ENCODE measurements at places on chromosomes 1 and 21.
A peak's percentile ranks its signal among the peaks of the same experiment; 100 is the strongest.

GRCh38 chr1:162373541-162374260 is 3.0 kb downstream of the SPATA46 start:
- DNase-seq, result no peak

DNA sequence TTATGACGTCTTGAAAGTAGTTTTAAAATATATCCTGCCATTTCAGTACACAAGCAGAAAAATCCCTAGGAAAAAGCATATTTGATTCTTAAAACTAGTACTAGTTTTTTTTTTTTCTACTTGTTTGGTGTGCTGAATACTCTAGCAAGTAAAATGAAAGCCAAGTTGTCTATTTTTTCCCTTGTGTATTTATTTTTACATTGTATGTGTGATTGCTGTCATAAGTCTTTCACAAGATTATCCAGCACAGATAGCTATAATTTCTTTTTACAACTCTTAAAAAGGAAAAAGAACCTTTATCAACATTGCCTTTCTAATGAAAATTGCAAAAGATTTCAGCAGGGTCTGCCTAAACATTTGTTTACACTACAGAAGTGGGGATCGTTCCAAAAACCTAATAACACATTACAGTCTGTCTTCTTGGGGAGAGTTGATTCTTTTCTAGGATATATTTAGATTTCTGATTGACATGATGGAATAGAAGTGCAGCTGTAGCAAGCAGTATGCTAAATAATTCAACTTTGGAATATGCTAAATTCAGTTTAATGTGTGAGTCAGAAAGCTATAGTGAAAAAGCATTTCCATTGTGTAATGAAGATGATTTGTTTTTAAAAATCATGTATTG is 2.5 kb downstream of the DR1 start:
- no peak for DNase-seq

DNA sequence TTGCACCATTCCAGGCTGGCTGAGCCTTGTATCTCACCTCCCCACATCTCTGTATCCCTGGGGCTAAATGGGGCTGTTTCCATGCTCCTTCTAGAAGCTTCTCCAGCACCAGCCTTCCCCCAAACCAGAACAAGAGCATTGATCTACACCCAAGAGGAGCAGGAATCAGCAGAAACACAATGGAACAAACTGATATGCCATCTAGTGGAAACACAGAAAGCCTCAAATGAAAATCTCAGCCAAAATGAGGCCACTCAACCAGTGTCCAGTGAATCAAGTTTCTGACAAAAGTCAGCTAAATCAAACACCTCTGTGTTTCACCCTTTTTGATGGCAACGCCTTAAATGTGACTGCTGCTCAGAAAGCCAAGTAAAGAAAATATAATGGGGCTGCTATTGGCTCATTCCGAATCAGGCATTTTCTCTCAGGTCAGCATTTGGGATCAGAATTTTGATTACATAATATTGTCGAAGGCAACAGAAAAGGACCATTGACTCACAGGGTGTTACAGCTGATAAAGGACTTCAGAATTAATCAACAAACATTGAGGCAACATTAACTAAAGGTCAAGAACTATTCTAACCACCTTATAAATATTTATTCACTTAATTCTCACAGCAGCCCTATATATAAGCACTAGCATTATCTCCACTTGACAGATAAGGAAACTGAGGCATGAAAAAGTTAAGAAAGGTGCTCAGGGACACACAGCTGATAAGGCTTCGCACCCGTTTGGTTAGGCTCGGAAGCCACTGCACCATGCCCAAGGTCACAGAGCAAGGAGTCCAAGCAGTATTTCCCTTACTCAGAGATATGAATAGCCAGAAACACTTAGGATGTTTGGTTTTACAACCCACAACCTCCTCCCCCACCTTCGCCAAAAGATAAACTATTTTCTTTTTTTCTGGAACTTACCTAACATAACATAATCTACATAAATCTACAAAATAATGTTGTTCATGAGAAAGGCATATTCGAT is 85.8 kb upstream of the KCNJ15 start:
- no peak for DNase-seq

DNA sequence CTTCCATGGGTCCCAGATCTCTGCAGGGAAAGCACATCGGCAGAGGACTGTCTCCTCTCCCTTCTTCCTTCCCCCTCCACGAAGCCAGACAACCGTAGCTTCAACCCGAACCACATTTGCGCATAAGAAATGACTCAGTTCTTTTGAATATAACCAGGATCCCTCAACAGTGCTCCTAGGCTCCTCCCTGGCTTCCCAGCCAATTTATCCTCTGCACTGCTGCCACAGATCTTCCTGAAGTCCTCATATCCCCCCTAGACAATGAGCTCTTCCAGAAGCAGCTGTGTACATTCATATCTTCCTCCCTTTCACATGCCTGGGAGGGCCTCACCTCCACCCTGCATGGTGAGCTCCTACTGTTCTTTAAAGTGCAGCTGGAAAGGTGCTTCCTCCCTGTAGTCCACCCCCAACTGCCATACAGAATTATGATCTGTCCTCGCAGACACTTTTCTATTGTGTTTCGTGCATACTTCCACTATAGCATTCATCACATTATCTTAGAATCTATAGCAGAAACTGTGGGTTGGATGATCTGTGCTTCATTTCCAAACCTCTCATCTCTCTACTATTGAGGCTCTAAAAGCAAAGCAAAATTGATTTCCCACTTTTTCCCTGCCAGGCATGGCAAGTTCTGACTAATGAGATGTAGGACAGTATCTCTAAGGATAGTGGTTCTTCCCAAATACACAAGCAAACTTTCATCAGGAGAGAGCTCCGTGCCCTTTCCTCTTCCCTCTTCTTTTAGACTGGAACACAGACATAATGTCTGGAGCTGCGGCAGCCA is 179.3 kb upstream of the HMGB4 start:
- no peak for DNase-seq

- DNase-seq, result no peak
Measured at GRCh38 chr1:207021876-207022596, 10.5 kb downstream of the C1orf116 start.

- no peak for DNase-seq
Measured at GRCh38 chr1:214241060-214241459, 39.9 kb upstream of the SMYD2 start.

- no peak for DNase-seq
Measured at GRCh38 chr1:45793942-45794604, 9.3 kb upstream of the MAST2 start.

GRCh38 chr1:167145965-167146364 is 52.1 kb downstream of the STYXL2 start:
- DNase-seq, result no peak

GRCh38 chr1:74673351-74674111 is at the start of gene ERICH3:
Gene ERICH3 (minus strand): TSS chr1:74673792. CDS start chr1:74673519, 273 bp downstream.
- DNase-seq, result no peak

GRCh38 chr1:26044971-26045721 is 772 bp downstream of the SLC30A2 start:
- DNase-seq, result no peak

GRCh38 chr21:36845070-36845469 is 121.4 kb downstream of the HLCS start:
- DNase-seq, result no peak

DNA sequence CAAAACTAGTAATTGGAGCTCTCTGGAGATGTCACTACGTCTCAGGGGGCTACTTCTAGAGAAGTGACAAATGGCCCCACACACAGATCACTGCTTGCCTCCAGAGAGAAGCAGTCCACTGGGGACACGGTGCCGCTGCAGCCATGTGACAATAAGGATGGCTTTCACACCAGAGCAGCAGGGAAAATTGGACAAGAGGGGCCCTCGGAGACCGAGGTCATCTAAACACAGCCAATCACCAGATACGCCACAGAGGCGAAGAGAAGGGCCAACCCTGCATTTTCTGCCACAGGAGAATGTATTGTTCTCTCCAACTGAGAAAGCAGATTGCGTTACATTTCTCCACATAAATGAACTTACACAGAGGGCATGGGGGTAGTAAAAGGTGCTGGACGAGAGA is 51.2 kb upstream of the TIAM1 start:
- DNase-seq, result no peak

DNA sequence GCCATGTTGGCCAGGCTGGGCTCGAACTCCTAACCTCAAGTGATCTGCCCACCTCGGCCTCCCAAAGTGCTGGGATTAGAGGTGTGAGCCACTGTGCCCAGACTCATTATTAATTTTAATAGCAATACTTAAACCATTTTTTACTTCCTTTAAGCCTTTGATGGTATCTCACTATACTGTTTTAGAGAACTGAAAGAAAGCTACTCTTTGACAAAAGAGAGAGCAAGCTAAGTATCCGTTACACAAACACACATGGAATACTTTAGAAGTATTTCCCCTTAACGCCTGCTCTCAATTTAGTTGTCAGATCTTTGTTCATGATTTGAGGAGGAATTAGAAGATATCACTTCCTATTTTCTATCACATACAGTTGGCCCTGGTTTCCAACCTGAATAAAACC is 189.4 kb downstream of the COP1 start:
- DNase-seq, result no peak

GRCh38 chr1:18536915-18537314 is 56.2 kb downstream of the KLHDC7A start:
- DNase-seq, result no peak

GRCh38 chr1:64482720-64483119 is 12.8 kb downstream of the CACHD1 start:
- DNase-seq, result no peak

DNA sequence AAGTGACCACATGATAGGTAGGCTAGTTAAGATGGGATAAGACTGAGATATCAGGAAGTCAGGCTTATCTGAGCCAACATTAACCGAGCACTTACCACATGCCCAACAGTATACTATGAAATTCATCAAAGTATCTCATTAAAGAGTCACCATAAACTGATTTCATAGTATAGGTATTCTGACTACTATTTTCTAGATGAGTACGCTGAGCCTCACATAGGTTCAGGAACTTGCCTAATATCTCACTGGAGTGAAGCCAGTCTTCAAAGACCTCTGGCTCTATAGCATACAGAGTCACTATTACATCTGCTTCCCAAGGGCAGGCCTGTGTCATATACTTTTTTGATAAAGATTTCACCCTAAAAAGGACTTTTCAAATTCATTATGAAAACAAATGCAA is 115.6 kb upstream of the NGF start:
- DNase-seq, result no peak

DNA sequence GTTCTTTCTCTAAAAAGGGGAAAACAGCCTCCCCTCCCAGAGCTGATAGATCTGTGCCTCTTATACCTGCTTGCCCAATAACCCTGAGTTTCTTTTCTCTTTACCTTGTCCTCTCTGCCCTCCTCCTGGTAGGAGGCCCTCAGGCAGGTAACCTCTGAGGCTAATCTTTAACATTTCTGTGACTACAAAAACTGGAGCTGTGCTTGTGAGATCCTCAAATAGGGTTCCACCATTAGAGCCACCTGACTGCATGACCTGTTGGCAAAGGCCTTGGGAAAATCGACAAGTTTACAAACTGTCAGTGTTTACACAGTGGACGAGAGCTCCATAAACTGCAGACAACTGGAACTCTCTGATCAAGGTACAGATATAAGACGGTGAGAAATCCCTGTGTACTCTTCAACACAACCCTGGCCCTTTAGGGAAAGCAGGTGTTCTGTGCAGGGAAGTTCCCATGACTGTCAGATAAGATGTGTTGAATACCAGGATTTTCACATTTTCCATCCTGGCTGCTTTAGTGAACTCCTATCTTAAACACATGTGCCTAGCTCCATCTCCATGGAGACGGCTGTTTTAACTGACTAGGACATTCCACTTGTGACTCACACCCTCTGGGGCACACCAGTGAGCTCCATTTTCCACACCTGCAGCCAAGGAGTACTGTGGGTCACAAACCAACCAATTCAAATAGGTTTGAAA is 38.3 kb downstream of the ECE1 start:
- DNase-seq, result peak; percentile 38

DNA sequence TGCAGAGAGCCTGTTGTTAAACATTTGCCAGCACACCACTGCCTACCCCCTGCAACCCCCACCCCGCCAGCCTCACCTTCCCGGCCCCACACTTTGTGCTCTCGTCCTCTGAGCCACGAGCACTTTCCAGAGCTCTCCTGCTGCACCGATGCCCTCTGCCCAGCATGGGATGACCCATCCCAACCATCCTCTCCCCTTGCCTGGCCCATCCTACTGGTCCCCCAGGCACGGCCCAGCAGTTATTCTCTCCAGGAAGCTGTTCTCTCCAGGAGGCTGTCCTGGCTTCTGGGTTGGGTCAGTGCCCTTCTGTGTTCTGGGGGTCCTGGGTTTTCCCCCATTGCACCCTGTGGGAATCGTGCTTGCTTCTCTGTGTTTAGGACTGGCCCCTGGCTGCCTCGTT is 60.1 kb upstream of the ABCG1 start:
- no peak for DNase-seq

- no peak for DNase-seq
Measured at GRCh38 chr21:36166705-36167104, 10.1 kb downstream of the DOP1B start.

- DNase-seq, result no peak
Measured at GRCh38 chr1:20615946-20616846, 17.1 kb upstream of the PINK1 start.

DNA sequence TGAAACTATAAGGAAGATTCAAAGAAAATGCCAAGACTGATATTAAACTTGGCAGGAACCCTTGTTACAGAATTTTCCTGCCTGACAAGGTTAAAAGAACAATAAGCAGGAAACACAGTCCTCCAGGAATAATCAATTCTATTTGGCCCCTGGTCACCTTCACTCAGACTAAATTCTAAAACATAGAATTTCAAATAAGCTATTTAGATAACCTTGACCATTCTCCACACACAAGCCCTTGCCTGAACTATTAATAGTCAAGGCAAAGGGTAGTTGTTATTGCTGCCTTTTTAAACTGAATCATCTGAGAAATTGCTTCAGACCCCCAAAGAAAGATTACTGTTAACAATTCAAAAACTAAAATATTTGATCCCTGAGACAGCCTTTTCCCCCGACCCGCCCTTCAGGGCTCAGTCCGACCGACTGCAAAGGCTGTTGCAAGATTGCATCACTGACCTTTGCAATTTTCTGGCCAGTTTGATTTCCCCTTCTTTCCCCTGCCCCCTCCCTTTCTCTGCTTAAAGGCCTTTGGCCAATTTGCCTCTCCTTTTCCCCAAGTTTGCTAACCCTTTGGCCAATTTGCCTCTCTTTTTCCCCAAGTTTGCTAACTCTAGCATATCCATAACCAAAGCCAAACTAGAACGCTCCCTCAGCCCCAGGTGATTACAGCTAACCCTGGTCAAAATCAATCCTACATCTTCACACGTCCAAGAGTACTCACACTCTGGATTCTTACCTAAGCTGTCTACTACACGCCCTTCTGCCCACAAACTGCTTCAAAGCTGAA is 1.4 kb upstream of the G0S2 start:
- DNase-seq, result no peak

DNA sequence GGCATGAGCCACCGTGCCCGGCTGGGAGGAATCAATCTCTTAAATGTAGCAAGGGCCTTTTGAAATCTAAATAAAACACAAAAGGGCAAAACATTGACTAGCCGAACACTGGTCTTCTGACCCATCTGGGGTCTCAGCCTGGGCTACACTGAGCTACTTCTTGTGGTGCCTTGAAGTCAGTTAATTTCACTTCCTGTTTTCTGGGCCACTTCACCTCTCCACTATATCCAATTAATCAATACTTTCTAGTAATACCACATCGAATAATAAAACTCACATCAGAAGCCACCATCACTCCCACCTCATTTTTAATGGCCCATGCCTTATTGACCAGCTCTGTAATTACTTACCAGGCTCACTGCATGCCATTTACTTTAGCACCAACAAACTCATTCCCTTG is 138.0 kb upstream of the SAMSN1 start:
- no peak for DNase-seq
